Stimulated activated CD4-positive, alpha-beta T cell treated with anti-CD3 and anti-CD28 coated beads, Interleukin-1b, Interleukin-23, amount 100 ng/mL, for 1 hour (primary cell): ENCODE measurements at places on chromosomes 5 and 9.

GRCh38 chr5:84695330-84695729 is 310.6 kb upstream of the EDIL3 start:
- DNase-seq = no peak

DNA sequence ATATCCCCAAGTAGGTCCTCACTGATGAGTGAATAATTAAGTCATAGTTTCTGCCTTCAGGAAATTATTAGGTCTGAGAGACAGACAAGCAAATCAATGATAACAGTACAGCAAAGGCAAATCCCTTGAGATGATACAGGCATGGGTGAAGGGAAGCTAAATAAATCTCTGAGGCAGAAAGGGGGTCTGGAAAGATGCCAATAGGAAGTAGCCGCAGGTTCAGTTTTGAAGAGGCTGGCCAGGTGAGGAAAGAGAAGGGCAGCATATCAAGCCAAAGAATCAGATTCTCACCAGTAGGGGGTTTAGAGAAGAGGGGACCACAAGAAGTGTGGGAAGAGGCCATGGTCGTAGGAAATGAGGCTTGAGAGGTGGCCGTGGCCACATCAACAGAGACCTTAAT is 85.8 kb downstream of the KIAA1958 start:
- DNase-seq = no peak

DNA sequence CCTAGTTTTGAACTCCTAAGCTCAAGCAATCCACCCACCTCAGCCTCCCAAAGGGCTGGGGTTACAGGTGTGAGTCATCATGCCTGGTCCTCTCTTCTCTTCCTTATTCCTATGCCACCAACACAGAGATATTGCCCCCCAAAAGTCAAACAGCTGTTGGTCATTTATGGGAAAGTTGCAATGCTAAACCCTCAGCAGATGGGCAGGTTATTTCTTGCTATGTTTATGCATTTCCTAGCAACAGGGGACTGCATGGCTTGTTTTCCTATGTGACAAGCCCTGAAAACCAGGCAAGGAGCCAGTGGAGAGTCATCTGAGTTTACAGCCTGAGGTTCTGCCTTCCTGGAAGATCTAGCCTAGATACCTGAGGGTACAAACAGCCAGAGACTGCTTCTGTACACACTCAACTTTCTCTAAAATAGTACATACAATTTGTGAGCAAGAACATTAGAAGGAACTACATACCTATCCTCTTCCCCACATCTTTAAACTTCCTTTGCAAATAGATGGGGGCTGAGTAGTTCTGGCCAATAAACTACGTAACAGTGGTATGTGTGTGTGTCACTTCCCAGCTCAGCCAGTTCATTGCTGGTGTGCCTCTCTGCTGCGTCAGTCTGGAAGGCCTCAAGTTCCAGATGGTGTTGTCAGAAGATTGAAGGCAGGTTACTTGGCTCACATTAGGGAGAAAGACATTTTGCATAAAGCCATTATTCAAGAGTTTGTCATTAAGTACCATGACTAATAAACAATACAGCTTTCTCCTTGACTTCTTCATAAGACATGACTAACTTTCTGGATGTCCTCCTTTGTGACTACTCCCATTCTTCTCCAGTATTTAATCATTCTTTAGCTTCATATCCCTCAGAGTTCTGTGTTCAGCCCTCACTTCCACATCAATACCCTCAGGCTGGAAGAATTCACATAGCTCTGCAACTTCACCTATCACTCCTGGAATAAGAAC is 65.3 kb downstream of the CSNK1A1 start:
- no peak for DNase-seq

DNA sequence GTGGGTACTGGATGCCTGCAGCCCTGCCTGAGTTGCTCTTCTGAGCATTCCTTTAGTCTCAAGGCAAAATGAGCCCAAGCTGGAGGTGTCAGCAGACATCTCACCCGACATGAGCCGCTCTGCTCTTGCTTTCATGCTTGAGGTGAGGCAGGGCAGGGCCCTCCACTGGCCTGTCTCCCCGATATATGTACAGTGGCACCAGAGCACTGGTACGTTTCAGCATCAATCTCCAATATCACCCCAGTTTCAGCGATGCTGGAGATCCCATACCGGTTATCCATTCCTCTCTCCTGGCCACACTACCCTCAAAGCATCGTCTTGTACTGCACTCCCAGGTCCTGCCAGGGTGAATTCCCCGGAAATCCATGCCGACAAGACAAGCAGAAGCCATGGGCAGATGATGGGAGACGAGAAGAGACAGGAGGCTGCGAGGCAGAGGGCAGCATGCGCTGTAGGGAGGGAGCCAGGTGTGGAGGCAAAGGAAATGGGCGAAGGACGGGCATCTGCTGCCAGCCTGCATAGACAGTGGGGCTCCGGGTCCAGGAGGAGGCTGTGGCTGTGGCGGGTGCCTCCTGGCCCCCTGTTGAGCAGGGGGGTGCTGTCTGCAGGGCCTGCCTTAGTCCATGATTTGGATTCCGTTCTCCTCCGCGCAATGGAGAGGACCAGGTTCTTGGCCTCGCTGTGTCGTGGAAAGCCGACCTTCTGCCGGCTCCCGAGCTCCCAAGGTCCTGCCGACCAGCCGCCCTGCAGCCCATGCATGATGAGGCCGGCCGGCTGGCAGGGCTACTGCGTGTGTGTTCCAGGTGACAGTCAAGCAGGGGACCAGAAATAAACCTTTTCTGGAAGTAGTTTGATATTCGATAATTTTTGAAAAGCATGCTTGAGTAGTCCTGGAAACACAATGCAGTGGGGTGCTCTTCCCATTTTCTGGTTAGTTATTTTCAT is 152.2 kb upstream of the IRX2 start:
- DNase-seq = no peak

- DNase-seq = no peak
Measured at GRCh38 chr9:137065336-137065967, 4.9 kb downstream of the SAPCD2 start.

- DNase-seq = no peak
Measured at GRCh38 chr5:178241688-178242231, 9.2 kb upstream of the PHYKPL start.

DNA sequence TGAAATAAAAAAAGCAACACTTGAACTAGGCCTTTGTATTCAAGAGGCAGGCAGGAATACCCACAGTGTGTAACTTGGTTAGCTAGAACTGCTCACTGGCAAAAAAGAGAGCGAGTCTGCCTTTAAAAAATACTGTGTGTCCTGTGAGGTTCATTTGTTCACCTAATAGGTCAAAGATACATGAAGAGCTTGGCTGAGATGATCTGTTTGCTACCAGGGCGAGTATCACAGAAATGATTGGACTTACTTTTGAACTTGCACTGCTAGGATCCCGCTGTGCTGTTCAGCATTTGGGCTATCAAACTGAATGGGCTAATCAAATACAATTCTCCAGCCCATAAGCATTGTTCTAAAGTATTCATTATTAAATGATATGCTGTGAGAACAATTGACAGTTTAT is 229.1 kb downstream of the NFIB start:
- no peak for DNase-seq

- DNase-seq = no peak
Measured at GRCh38 chr9:3742586-3742985, 216.8 kb upstream of the RFX3 start.

DNA sequence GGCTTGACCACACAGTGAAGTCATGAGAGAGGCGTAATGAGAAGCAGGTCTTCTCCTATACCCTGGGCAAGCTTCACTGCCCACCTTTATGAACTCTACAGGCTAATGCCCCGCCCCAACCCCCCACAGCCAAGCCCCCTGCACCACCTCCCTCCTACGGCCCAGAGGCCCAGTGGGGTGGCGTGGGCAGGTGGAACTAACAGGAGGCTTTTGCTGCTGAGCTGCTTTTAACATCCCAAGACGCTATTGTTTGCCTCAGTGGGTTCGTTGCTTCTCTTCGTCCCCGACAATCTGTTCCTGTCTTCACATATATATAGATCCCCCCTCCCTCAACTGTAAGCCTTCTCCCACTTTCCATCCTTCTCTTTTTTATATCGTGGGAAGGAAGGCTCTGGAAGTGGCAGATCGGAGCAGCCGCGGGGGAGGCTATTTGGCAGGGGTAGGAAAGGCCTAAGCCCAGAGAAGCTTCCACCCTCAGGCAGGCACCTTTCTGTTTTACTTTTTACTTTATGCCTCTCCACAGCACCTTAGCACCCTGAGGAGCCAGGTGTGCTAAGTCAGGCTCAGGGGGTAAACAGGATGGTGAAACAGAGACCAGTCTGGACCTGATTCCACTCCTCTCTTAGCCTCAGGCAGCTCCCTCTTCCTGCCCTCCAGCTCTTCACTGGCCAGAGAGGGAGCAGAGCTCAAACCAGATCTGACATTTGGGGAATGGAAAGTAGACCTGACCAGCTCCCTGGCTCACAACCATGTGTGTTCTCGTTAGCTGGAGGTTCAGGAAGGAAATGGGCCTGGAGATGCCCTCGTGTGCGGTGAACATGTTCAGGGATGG is 26.5 kb downstream of the CD74 start:
- no peak for DNase-seq

DNA sequence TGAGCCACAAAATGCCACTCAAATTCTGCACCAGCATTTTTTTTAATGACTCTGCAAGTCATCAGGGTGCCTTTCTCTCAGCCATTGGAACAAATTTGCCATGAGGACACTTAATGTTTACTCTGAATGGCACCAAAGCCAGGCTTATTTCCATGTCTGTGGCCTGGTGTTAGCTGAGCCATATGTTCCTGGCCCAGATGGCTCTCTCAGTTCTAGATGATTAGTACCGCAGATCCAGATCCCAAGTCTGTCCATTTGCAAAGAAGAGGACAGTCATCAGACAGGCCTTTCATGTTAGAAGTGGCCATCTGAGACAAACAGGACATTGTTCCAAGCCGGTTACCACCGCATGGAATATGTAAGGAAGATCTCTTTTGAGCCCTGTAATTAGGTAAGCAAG is 70.3 kb downstream of the INSYN2B start:
- DNase-seq = no peak

GRCh38 chr5:143148771-143149170 is 254.7 kb downstream of the NR3C1 start:
- no peak for DNase-seq

GRCh38 chr5:16033187-16033925 is 146.2 kb downstream of the MARCHF11 start:
- DNase-seq = no peak

GRCh38 chr5:133753856-133754255 is 141.5 kb upstream of the FSTL4 start:
- no peak for DNase-seq

DNA sequence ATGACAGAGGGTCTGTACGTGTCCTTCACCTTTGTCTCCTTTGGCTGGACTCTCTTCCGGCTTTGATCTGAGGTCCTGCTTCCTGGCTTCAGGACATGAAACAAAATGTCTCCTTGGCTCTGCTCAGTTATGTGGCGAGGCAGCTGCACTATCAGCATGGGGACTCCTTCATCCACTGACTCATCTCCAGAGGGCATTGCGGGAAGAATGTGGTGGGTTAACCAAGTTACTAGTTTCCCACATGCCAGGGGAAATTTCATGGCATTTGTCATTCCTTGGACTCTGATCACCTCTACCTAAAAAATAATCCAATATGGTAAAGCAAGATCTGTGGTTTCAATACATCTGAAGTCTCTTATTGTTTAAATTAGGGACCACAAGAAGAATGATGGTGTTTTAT is 259.7 kb downstream of the MED10 start:
- DNase-seq = no peak

GRCh38 chr5:77129391-77129990 is 42.4 kb upstream of the ZBED3 start:
- DNase-seq = no peak

DNA sequence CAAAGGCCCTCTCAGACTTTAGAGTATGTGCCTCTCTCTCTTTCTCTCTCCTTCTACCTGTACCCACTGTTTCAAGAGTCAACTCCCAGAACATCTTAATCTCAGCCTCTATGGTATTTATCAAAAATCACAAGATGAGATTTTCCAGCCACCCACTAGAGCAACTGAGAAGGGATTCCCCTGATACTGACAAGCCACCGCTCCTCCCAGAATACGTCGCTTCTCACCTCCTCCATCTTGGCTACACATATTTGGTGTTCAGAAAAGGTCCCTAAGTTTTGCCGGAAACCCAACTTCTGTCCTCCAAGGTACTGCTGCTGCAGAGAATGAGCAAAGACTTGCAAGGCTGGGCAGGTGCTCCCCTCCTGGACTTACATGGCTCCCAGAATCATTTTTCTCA is 6.1 kb downstream of the GARIN3 start:
- DNase-seq = no peak

DNA sequence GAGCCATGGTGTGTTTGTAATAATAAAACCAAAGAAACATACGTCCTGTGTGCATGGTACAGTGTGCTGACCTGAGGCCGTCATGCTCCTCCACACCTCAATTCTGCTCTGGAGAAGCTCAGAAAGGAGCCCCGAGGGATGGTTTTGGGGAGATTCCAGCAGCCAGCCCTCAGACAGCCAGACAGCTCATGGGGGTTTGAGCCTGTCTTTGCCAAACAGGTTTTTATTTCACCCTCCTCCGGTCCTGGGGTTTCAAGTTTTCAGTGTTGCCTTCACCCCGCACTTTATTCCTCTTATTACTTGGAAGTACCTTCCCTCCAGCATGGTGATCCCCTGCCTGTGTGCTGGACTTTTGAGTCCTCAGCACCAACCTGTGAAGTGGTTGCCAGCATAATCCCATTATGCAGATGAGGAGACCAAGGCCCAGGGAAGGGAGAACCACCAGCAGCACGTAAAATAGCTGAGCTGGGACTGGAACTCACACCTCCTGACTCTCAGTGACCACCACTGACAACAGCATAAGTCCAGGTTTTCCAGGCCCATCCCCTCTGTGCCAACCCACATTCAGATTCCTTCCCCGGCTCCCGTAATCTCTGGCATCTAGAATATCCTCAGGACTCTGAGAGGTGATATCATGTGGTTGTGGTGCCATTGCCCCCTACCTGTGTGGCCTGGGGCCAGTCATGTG is 35.1 kb downstream of the TGFBI start:
- DNase-seq = no peak

DNA sequence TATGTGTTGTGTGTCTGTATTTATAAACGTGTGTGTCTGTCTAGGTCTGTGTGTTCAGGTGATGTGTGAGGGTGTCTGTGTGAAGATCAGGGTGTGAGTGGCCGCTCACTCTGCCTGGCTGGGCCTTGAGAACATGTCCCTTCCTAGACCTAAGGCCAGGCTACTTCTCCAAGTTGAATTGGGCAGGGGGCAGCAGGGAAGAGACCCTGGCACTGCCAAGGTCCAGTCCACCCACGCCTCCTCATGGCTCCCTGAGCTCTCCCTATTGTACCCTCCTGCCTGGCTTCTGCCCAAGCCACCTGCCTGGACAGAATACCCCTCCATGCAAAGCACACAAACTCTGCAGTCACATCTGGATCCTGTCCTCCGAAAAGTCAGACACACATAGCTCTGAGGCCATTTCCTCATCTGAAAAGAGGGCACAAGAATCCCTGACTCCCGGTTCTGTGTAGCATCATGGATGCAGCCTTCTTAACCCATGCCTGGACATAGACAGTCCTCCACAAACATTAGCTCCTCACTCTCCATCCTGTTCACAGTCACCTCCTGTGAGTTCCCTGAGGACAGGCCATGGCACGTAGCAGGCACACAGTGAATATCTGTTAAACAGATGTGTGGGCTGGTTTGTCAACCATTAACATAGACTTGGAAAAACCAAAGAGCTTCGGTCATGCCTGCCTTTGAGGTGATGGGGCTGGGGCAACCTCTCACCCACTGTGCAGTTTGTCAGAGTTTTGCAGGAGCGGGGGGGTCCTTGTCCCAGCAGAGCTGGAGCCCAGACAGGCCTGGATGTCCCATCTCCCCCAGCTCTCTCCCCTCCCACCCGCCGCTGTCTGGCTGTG is 167.8 kb upstream of the MVB12B start:
- DNase-seq = no peak
